CD4-positive, alpha-beta T cell treated with Interleukin-4 for 1 hour (primary cell): ENCODE measurements at places on chromosomes 2 and 18.

GRCh38 chr2:217822296-217823252 lies 180.2 kb downstream of the TNS1 start:
- no peak for DNase-seq

DNA sequence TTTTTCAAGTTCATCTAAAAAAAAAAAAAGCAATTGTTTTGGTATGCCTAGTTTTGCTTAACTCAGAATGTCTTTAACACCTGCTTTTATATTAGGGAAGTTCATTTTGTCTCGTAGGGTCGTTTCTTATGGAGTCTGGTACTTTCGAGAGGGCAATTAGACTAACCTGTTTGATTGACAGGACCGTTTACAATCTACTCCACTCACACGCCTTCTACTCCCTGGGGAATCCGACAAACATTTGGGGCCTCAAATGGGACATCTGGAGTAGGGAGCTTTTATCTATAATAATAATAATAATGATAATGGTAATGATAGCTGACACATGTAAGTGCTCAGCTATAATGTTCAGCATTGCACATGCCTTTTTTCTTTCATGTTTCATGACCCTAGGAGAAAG lies 261.6 kb upstream of the RASGRP3 start:
- no peak for DNase-seq

- no peak for DNase-seq
Observed at GRCh38 chr2:33412920-33413319, 63.5 kb upstream of the RASGRP3 start.

DNA sequence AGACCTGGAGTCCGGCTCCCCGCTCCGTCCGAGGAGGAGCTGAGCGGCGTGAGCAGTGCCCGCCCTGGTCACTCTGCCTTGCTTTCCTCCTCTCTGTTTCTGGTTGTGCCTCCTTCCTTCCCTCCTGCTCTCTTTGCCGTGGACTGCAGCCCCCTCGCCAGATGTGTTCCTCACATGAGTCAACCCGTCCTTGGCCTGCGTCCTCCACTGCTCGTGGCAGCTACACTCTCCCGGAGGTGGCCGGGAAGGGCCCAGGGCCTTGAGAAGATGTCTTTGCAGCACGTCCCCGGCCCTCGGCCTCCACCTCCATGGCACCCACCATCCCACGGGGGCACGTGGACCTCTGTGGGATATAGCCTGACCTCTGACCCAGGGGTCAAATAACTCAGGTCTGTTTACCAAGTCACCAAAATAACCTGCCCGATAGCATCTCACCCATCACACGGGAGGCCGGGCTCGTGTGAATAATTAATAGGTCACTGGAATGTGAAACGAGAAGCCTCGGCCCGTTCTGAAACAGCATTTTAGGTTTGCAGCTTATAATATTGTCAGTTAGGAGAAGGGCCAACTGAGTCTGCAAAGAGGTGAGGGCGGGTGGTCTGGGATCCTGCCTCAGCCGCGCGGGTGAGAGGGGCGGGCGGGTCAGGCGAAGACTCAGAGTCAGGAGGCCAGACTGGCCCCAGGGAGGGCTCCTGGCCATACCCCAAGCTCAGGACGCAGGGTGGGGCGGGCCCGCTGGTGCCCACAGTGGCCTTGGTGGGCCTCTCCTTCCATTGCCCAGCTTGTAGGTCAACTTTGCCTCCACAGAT lies 42.6 kb downstream of the NFATC1 start:
- DNase-seq: no peak

DNA sequence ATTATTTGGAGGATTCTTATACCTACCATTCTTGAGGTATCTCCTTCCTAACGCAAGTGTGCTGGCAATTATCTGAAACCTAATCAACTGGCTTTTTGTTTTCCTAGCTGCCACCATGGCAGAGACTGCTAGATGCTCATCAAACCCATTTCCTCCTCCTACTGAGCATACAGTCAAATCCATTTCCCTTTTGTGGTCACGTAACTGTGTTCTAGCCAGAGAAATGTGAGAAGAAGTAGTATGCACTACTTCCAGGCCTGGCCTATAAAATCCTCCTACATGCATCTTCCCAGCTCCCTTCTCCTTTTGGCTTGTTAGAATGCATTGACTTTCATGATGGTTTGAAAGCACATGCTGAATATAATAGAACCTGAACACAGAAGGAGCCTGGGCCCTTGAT lies 494.1 kb upstream of the MEIS1 start:
- DNase-seq: no peak

GRCh38 chr2:238441262-238442114 lies 14.8 kb downstream of the ASB1 start:
- no peak for DNase-seq

GRCh38 chr2:69026026-69026425 lies 13.0 kb downstream of the ANTXR1 start:
- DNase-seq: peak; percentile 26

GRCh38 chr18:37409878-37410277 lies 155.7 kb downstream of the CELF4 start:
- no peak for DNase-seq

GRCh38 chr2:863732-864450 lies 86.8 kb upstream of the SNTG2 start:
- no peak for DNase-seq

GRCh38 chr18:48084041-48084757 lies 153.7 kb upstream of the SMAD2 start:
- DNase-seq: no peak

GRCh38 chr2:26346454-26347053 lies at the start of gene ADGRF3:
ADGRF3 (minus strand) TSS chr2:26346789; CDS start chr2:26346234, 555 bp downstream.
- DNase-seq: peak; percentile 63

DNA sequence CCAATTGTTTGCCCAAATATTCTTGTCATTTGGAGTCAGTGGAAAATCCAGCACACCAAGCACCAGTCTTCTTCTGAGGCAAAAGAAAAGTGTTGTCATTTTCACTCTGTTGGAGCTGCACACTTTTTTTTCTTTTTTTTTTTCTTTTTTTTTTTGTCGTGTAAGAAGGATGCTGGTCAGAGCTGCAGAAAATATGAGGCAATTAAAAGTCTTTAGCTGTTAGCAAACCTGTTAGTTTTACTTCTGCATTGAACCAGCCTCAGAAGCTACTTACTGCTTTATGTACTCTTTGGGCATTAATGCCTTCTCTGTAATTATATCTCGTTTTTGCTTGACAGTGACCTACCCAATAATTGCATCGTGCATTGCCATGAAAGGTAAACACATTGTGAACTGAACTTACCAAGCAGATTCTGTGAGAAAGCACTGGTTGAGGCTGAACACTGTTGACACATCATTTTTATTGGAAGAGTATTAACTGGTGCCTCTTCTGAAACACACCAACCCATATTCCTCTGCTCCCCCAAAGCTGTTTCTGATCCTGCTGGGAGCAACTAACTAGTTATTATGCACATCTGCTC lies 165.4 kb downstream of the CAPN13 start:
- DNase-seq: no peak

GRCh38 chr18:47846431-47846830 lies 84.0 kb downstream of the SMAD2 start:
- DNase-seq: no peak

- DNase-seq: peak; percentile 40
Observed at GRCh38 chr2:86037141-86037794, 68.4 kb downstream of the POLR1A start.
